ENCODE measurements at places on chromosomes 7 and 10. TPM values are rescaled to one million over a fixed set of nuclear protein-coding genes. Genes with fewer than 3 reads are reported as not detected.

The SPOCK2 gene
- 83.2 TPM for total RNA-seq

The GBX1 gene
- not detected for total RNA-seq

The SDK1 gene
- 0.40 TPM for total RNA-seq

The GALNT17 gene
- 0.30 TPM for total RNA-seq

The ERVW-1 gene
- not detected for total RNA-seq

The DNTT gene
- not detected for total RNA-seq

The NPFFR1 gene
- total RNA-seq = not detected

The LRRN3 gene
- 35.7 TPM for total RNA-seq

The MUC3A gene
- total RNA-seq = 0.16 TPM

The ZNF3 gene
- 21.8 TPM for total RNA-seq

The CRYGN gene
- not detected for total RNA-seq

The HPS1 gene
- total RNA-seq = 64.2 TPM

The ANKRD26 gene
- 3.2 TPM for total RNA-seq

All from activated T-cell treated with anti-CD3 and anti-CD28 coated beads, Interleukin-2, amount 50 U/mL, for 4 hours (primary cell).